Vagina (tissue), 2 donors: ENCODE measurements at places on chromosomes 2 and 18.

- no peak for DNase-seq
Measured at GRCh38 chr2:191247381-191248057, 2.3 kb downstream of the MYO1B start.

DNA sequence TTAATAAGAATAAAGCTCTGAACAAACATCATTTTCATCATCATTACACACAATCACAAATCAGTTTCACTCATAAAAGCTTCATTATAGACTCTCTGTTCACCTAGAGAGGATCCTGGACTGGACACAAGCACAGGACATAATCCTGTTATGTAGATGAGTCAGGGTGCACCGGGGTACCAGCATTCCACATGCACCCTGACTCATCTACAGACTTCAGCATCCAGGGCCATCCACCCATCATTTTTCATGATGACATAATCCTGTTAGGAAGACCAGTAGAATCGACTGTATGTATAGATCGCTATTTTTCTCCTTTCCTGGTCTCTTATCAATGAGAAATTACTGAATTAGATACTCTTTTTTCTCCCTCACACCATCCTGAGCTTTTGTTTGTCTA is 73.7 kb upstream of the PIK3C3 start:
- no peak for DNase-seq

DNA sequence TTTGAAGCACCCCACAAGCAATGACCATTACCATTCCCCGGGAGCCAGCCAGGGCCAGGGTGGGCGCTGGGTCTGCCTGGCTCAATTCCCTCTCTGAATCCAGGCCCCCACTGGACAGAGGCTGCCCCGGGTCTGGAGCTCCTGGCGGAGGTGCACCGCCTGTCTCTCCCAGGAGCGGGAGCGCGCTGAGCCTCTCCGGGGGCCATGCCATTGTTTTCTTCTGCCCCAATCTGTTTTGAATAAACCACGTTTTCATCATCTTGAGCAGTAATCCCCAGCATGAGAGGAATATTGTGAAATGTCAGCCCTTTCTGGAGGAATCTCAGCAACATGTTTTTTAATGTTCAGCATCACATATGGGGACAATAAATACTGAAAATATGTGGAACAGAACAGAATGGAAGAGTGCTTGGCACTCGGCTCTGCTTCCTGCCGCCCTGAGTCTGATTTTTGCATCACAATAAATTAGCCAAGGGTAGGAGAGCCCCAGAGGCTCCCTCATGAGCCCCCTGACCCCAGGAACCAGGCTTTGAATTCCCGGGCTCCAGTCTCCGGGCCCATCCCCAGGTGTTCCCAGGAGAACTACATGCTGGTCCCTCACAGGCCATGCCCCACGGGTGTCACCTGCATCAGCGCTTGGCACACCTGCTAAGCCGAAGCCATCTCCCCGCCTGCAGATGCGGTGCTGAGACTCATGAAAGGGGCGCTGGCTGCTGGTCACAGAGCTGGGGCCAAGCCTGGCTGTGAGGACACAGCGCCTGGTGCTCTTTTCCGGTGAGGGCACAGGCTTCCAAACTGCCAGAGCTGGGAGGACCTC is 88.8 kb downstream of the INHBB start:
- no peak for DNase-seq

DNA sequence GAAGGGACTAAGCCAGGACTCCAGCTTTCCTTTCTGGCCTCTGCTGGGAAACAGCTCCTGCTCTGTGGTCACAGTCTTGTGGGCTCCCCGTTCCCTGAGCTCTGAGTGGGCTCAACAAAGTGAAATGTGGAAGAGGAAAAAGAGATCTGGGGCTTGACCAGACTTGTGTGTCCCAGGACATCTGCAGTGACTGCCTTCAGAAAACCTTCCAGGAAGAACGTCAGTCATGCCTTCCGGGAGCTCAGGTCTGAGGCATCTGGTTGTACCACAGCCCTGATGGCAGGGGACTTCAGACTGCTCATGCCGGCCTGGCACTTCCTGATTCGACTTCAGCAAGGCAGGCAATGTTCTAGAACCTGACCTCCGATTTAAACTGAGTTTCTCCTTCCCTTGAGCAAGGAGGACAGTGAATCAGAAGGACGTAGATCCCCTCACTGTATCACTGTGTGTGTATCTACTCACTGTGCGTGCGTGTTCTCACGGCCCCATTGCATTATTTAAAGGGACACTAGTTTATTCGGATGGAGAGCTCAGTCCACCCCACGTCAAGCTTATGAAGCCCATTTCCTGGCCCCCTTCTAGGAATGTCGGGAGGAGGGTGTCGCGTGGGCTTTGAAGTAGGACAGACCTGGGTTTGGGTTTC is 548 bp upstream of the FBLN7 start:
- no peak for DNase-seq

- no peak for DNase-seq
Measured at GRCh38 chr2:196849895-196850294, 40.7 kb upstream of the C2orf66 start.

DNA sequence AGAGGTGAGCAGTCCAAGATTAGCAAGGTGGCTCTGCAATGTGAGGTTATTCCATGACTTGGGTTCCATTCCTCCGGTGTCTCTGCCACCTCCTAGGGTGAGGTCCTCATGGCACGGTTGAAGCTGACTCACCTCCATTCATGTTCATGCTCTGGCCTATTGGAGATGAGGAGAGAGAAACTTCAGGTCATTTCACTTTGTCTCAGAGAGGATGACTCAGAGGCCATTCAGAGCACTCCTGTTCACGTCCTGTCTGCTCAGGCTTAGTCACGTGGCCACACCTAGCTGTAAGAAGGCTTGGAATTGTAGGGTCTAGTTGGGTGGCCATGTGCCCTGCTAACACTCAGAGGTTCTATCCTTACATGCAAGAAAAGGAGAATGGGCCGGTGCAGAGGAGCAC is 67.5 kb upstream of the MBOAT2 start:
- DNase-seq = no peak

GRCh38 chr2:25036221-25036559 is 5.7 kb upstream of the EFR3B start:
- DNase-seq = no peak

DNA sequence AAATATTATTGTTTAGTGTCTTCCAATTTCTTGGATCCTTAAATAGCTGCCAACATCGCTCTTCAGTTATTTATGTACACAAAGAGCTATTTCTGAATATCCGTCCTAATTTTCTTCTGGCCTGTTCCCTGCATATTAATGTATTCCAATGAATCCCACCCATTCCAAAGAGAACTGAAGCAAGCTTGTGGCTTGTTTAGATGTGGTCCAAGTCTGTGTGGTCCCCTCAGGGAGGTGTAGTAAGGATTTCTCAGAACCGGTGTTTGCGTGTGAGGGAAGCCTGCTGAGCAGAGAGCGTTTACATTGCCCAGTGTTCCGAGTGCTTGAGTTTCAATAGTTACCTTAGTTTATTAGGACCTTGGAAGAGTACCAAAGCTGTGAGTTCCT is 25.1 kb upstream of the IL1R1 start:
- DNase-seq = no peak
